ENCODE measurements at places on chromosomes 11 and 22.
A peak's percentile ranks its signal among the peaks of the same experiment; 100 is the strongest.

DNA sequence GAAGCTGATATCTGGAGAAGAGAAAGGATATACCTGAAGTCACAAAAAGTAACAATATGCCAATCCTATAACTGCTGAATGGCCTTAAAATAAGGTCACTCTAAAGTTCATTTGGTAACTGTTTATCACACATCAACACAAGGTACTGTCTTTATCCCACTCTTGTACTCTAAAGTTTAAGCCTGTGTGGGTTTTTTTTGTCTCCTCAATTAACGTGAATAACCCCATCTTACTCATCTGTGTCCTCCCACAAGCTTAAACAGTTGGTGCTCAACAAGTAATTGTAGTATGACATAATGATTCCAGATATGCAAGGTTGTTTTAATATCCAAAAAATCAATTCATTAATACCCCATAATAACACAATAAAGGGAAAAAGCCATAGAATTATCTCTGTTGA, 42.1 kb downstream of the PAK1 start:
- no peak for DNase-seq

- no peak for DNase-seq
Observed at GRCh38 chr22:32341122-32341740, 16.4 kb upstream of the RFPL3 start.

DNA sequence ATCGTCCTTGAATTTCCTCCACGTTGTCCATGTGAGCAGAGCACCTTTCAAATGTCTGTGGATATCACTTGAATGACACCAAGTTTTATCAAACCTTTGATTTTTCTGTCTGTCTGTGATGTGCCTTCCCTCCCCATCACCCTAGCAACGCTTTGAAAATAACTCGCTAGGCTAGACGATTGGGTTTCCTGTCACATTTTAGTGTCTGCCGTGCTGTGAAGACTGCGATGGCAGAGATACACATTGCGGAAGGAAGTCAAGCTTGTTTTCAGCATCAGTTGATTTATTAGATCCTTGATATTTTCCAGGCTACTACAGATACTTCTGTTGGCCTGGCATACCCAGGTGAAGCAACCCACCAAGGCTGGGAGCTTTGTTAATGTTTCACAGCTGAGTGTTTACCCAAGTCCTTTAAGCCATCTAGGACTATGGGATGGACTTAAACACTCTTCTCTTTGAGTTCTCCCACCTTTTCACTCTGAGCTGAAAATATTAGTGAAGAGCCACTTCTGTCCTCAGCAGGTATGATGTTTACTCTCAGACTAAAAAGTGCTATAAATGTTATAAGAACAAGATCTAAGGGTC, 93.6 kb upstream of the CD44 start:
- DNase-seq: no peak

DNA sequence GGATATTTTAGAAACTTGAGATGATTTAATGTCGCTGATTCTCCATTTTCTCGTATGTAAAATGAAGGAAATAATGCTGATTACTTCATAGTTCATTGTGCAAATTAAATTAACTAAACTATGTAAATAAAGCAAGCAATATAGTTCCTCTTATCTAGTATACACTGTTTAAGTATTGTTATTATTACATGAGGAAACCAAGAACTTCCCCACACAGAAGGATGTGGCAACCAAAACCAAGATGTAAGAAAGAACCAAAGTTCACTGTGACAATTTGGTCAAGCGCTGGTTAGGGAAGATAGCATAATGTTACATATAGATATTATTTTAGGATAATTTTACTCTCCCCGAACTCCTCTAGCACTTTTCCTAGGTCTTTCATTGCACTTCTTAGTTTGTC, 103.2 kb downstream of the XKR3 start:
- DNase-seq: no peak

DNA sequence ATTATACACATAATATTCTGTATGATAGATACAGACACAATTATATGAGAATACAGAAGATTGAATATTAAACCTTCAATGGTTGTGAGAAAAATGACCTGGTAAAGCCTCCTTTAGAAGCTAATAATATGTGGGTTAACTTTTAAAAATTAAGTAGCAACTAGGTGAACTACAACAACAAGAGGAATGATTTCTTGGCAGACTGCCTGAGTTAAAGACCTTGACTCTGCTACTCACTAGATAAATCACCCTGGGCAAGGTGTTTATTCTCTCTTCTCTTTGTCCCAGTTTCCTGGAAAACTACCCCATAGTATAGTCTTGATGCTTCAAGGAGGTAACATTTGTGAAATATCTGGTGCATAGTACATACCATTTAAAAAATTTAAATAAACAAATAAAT, 519.6 kb upstream of the TENM4 start:
- no peak for DNase-seq

DNA sequence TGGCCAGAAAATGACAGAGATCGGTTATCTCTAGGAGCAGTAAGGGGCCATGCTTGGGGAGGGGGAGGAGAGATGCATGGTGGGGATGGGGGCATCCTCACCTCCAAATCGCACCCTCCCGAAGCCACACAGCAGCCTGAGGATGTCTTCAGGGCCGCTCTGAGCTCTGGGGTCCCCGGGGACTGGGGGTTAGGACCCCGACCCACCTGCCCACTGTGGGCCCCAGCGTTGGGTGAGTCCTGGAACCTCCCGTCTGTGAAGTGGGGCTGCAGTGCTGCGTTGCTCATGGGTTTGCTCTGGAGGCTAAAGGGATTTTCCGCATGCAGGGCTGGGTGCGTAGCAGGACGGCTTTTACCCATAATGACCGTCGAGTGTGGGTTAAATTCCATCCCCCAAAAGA, 1046.3 kb downstream of the BRD1 start:
- DNase-seq: no peak

GRCh38 chr11:2655834-2656622, 43.8 kb downstream of the KCNQ1OT1 start:
- no peak for DNase-seq

DNA sequence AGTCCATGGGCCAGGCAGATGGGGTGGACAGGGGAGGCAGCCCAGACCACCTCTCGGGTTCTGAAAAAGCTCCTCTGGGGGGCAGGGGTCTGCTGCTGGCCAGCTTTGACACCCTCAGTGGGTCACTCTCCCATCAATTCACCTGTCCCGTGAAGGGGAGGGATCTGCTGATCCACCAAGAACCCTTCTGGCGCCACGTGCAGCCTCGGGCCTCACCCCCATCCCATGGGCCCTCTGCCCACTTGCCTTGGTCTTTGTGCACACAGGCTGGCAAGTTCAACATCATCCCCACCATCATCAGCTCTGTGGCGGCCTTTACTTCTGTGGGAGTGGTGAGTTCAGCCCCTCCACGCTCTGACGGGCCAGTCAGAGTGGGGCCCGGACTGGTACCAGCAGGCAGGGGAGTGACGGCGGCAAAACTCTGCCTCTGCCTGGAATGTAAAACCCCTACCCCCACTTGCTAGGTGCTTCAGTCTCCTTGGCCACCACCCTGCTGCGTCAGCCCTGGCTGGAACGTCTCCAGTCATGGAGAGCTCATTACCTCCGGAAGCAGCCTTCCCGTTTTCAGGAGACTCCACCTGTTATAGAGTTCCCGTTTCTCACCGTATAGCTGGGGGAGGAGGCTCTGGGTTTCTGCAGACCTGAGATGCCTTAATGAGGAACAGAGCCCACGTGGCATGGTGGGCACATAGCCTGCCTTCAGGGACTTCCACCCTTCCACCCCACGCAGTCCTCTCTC, 12.7 kb downstream of the PRG3 start:
- peak; percentile 63 for DNase-seq

DNA sequence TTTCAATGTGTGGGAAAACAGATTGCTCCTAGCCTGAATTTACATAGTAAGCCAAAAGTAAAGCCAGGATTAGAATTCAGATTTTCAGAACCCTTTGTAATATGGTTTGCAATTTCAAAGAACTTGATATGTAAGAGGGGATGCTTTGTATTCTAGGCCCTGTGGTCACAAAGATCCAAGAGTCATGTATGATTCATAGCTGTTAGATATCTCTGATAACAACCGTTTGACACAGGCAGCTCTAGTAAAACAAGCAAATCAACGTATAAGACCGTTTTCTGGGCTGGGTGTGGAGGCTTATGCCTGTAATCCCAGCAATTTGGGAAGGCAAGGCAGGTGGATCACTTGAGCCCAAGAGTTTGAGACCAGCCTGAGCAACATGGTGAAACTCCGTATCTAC, 79.6 kb downstream of the EMSY start:
- no peak for DNase-seq

Measured in NCI-H2171 treated with DMSO at 0.1 percent for 48 hours (cell line).